T-helper 2 cell treated with Interferon-gamma antibody and Interleukin-4, amounts not matched to agents 100 ng/mL and 5 ng/mL, for 36 hours (primary cell): ENCODE measurements at places on chromosomes 16 and 17. TPM values are rescaled to one million over a fixed set of nuclear protein-coding genes. Genes with fewer than 3 reads are reported as not detected.

HID1 gene
- total RNA-seq, result 0.34 and 0.59 TPM in 2 replicates

HOXB4 gene
- total RNA-seq, result 6.6 and 6.9 TPM in 2 replicates

MFSD6L gene
- total RNA-seq, result 0.86 and 0.95 TPM in 2 replicates

TLCD2 gene
- total RNA-seq, result 0.07 and 0.11 TPM in 2 replicates

AKAP1 gene
- total RNA-seq, result 34.2 and 37.7 TPM in 2 replicates

ZC3H7A gene
- 65.0 and 68.5 TPM in 2 replicates for total RNA-seq

TVP23C gene
- total RNA-seq, result 14.0 and 18.5 TPM in 2 replicates

DUSP14 gene
- 10.2 and 12.0 TPM in 2 replicates for total RNA-seq

TP53TG3B gene
- total RNA-seq, result not detected in 2 replicates

NAGS gene
- total RNA-seq, result 0.20 and 0.41 TPM in 2 replicates

KRT24 gene
- total RNA-seq, result not detected in 2 replicates

ATAD5 gene
- total RNA-seq, result 28.0 and 29.0 TPM in 2 replicates

ZPBP2 gene
- not detected in 2 replicates for total RNA-seq

SEPTIN12 gene
- not detected in 2 replicates for total RNA-seq

TBC1D3C gene
- total RNA-seq, result 0.18 TPM in 1 of 2 replicates, not detected in the other

HSD17B1 gene
- 0.77 and 1.1 TPM in 2 replicates for total RNA-seq

RPRML gene
- total RNA-seq, result not detected in 2 replicates

ABCC3 gene
- total RNA-seq, result not detected in 2 replicates

TP53TG3F gene
- not detected in 2 replicates for total RNA-seq

HS3ST2 gene
- total RNA-seq, result not detected in 2 replicates

ZG16B gene
- total RNA-seq, result 6.5 and 8.0 TPM in 2 replicates

RGS11 gene
- 0.11 and 0.34 TPM in 2 replicates for total RNA-seq

FNDC8 gene
- total RNA-seq, result not detected in 2 replicates

OTOP2 gene
- not detected in 2 replicates for total RNA-seq

RCVRN gene
- not detected in 2 replicates for total RNA-seq

GPR139 gene
- total RNA-seq, result not detected in 2 replicates

OR3A3 gene
- not detected in 2 replicates for total RNA-seq

CD300H gene
- total RNA-seq, result not detected in 2 replicates

RNF222 gene
- 0.05 TPM in 1 of 2 replicates, not detected in the other for total RNA-seq

ERN2 gene
- not detected in 2 replicates for total RNA-seq

ABCC12 gene
- total RNA-seq, result not detected in 2 replicates

COX6A2 gene
- total RNA-seq, result not detected in 2 replicates

KRT25 gene
- not detected in 2 replicates for total RNA-seq

TCF25 gene
- 208 and 234 TPM in 2 replicates for total RNA-seq

TEKT1 gene
- total RNA-seq, result not detected in 2 replicates

GRAP gene
- 24.5 and 24.7 TPM in 2 replicates for total RNA-seq

ZNF213 gene
- total RNA-seq, result 10.8 and 11.0 TPM in 2 replicates

EVPLL gene
- total RNA-seq, result not detected in 2 replicates

CSH1 gene
- not detected in 2 replicates for total RNA-seq

MYL11 gene
- not detected in 2 replicates for total RNA-seq

CPHXL2 gene
- not detected in 2 replicates for total RNA-seq

DPEP1 gene
- not detected in 2 replicates for total RNA-seq

IL17C gene
- total RNA-seq, result 0.25 TPM in 1 of 2 replicates, not detected in the other

SPATA22 gene
- total RNA-seq, result not detected in 2 replicates

BEAN1 gene
- total RNA-seq, result not detected in 2 replicates
